ENCODE measurements at places on chromosomes 13 and 19.
A peak's percentile ranks its signal among the peaks of the same experiment; 100 is the strongest.

- no peak for DNase-seq
Observed at GRCh38 chr19:34214040-34214439, 40.3 kb upstream of the GARRE1 start.

DNA sequence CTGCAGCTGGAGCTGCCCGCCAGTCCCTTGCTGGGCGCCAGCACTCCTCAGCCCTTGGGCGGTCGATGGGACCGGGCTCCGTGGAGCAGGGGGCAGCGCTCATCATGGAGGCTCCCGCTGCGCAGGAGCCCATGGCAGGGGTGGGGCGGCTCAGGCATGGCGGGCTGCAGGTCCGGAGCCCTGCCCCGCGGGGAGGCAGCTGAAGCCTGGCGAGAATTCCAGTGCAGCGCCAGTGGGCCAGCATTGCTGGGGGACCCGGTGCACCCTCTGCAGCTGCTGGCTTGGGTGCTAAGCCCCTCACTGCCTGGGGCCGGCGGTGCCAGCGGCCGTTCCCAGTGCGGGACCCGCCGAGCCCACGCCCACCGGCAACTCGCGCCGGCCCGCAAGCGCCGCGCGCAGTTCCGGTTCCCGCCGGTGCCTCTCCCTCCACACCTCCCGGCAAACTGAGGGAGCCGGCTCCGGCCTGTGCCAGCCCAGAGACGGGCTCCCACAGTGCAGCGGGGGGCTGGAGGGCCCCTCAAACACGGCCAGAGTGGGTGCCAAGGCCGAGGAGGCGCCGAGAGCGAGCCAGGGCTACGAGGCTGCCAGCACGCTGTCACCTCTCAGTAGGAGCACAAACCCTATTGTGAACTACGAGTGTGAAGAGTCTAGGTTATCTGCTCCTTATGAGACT lies 687.1 kb downstream of the PCDH17 start:
- DNase-seq = no peak

- no peak for DNase-seq
Observed at GRCh38 chr19:2469102-2469914, 6.6 kb upstream of the GADD45B start.

- DNase-seq = no peak
Observed at GRCh38 chr13:44815623-44816022, 173.6 kb downstream of the NUFIP1 start.

DNA sequence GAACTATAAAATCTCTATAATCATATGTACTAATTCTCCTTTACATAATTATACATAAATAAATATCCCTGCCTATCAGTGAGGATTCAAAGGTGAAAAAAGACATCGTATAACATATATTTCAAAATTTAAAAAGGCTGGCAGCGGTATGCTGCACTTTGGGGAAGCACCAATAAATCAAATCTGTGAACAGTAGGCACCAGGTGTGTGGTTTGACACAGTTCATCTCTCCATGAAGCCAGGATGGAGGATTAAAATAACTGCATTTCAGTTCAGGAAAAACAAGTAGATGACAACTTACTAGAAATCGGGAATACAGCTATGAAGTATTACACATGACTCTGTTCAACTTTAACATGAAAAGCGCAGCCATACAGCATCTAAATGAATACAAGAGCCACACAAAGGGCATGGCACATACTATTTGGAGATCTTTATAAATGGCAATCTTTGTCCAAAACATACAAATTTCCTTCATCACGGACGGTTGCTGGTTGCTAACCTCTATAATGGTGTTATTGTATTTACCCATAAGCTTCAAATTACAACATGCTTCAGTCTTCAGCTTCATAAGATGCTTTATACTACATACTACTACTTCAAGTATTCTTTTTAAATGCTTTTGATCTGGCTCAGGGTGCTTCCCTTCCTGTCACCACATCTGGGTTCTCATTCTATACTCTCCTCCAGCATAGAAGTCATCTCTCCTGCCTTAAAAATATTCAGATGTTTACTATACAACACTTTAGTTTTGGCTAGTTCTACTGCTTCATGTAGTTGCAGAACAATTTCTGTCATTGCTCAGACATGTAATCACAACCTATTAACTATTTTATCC lies 128.7 kb downstream of the KLF12 start:
- no peak for DNase-seq

GRCh38 chr19:44718441-44719261 lies 19.7 kb downstream of the CEACAM16 start:
- no peak for DNase-seq

GRCh38 chr13:69028936-69029335 lies 1078.7 kb upstream of the ATXN8OS start:
- DNase-seq = no peak

GRCh38 chr19:12090807-12091206 lies 26.3 kb downstream of the ZNF844 start:
- DNase-seq = peak; percentile 19

DNA sequence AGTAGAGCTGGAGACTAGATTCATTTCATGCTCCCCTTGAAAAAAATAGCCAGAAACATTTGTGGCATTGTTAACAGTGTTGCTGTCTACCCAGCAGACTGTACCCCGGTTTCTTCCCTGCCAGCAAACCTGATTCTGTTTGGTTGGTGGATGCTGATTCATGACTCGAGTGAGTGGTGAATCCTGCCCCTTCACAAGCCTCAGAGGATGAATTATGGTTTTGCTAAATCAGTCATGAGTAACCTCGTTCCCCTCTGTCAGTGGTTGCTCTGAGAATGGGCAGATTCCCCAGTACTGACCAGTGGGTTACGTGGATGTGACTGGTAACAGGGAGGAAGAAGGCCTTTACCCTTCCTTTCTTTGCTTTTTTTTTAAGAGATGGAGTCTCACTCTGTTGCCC lies 10.1 kb downstream of the NLRP12 start:
- DNase-seq = no peak

GRCh38 chr13:67355812-67356476 lies 125.8 kb upstream of the PCDH9 start:
- no peak for DNase-seq

DNA sequence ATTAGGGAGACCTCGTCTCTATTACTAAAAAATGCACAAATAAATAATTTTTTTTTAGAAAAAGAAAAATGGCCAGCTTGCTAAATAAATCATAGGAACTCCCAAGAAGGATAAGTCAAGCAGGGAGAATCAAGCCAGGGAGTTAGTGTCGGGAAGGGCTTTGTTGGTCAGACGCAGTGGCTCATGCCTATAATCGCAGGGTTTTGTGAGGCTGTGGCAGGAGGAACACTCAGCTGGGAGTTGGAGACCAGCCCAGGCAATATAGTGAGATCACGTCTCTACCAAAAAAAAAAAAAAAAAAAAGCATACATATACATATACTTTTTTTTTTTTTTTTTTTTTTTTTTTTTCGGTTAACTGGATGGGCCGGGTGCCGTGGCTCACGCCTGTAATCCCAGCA lies 9.0 kb downstream of the NACC1 start:
- DNase-seq = no peak

DNA sequence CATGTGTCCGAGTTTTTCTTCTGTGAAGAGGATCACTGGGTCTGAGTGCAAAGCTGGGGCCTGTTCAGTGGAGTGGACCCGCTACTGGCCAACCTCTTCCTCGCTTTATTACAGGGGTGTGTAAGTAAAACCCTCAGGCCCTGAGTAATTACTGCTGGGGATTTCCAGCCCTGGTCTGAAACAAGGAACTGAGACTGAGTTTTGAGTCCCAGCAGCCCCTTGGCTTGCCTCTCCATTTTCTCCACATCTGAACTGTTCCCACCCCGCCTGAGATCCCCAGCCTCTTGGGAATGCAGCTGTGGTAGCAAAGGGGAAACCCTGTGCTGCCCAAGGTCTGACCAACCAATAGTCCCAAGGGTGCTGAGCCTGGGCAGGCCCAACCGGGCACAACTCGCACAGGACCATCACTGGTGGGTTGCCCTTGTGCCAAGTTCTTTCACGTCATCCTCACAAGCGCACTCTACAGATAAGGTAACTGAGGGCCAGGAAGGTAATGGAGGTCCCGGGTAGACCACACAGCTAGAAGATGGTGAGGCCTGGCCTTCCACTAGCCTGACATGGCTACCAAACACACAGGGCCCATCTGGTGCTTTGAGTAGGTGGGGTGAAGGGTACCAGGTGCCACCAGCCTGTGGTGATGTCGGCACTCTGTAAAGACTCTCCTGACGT lies 13.7 kb upstream of the SLC35E1 start:
- no peak for DNase-seq

GRCh38 chr13:36432106-36432544 lies at the start of gene CCNA1:
CCNA1 (plus strand) TSS chr13:36432495; CDS start chr13:36433057, 562 bp downstream.
- no peak for DNase-seq

DNA sequence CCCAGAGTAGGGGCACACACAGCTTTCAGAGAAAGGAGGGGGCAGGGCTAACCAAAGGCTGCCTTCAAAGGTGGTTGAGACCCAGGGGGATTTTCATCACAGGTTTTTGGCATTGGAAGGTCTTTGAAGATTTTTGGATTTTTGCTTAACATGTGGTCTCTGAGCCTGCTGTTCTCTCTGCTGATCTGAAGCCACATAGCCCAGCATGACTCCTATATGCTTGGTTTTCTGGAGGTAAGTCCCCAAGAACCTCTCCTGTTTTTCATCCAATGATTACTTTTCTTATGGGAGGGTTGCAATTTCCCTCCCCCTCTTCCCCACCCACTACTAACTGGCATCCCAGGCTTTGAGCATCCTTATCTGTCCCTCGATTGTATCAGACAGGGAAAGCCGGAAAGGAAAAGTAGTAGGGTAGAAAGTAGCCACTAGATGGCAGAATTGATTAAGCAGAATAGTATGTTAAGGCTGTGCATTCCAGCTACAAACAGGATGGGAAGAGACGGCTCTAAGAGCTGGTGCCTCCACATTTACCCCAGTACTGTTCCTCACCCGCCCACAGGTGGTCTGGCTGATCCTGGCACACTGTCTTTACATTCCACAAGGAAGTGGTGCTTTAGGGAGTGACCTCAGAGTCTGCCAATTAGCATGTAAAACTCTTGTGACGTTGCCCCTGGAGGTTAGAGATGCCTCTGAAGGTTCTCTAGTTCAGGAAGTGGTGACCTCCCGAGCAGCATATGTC lies 218.9 kb upstream of the EDNRB start:
- DNase-seq = no peak

Data from gastrocnemius medialis (tissue), 4 donors.